Upper lobe of left lung (tissue), 6 donors: ENCODE measurements at places on chromosomes 4 and X. TPM values are rescaled to one million over a fixed set of nuclear protein-coding genes. Genes with fewer than 3 reads are reported as not detected.

CXCL5 gene
- total RNA-seq, result 9.1 TPM

NR3C2 gene
- 22.7 TPM for total RNA-seq

ARR3 gene
- not detected for total RNA-seq

FAM9C gene
- not detected for total RNA-seq

HPGDS gene
- total RNA-seq, result 7.4 TPM

IL2RG gene
- total RNA-seq, result 24.1 TPM

IL13RA2 gene
- total RNA-seq, result not detected

EREG gene
- total RNA-seq, result 1.1 TPM

MAGEA2 gene
- total RNA-seq, result not detected

SASH3 gene
- total RNA-seq, result 21.5 TPM

FHDC1 gene
- 25.4 TPM for total RNA-seq

MTMR8 gene
- total RNA-seq, result 2.3 TPM

GPR34 gene
- total RNA-seq, result 7.6 TPM

COL4A5 gene
- 42.1 TPM for total RNA-seq

GRCh38 chr4:12360391-12360790 is 931.7 kb upstream of the HS3ST1 start:
- no peak overlapping the region for H3K27ac ChIP-seq
- DNase-seq, result no peak
- no peak overlapping the region for H3K4me3 ChIP-seq

DNA sequence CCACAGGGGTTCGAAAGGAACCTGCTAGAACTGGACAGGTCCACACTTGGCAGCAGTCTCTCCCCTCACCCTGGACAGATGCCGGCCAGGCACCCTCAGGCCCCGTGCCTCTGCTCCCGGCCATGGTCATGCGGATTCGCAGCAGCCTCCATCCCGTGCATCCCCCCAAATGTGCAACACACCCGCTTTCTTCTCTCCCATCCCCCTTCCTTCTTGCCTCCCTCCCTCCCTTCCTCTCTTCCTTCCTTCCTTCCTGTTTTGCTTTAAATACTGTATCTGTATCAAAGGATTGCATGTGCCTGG is 35.0 kb upstream of the HMX1 start:
- no peak for DNase-seq
- no peaks in the 10 kb centered on the region for H3K4me1 ChIP-seq
- H3K36me3 ChIP-seq, result no peaks in the 10 kb centered on the region
- H3K27ac ChIP-seq, result no peak overlapping the region

DNA sequence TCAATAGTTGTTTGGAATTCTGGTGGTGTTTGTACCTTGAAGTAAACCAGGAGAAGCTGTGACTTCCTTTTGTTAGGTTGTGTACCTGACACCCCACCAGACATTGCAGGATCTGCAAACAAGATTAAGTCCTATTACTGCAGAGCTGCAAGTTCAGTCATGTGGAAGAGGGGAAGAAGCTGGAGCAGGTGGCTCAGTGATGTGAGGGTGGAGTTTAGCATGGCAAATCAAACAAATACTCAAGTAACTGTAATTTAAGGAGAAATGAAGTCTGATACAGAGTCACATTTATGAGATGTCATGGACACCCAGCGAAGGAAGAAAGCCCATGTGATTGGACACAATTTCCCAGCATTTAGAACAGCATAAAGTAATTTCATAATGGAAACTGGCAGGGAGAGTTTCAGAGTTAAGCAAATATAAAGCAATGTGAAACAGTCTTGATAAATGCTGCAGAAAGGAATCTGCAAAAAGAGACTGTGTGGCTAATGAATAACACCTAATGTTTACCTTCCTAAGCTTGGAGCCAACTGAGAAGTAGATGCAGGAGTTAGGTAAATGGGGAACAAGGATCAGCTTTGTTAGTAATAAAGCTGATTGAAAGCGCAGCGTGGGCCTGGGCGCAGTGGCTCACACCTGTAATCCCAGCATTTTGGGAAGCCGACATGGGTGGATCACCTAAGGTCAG is 249.1 kb downstream of the GBA3 start:
- H3K4me1 ChIP-seq, result no peaks in the 10 kb centered on the region
- H3K36me3 ChIP-seq, result no peaks in the 10 kb centered on the region
- H3K27ac ChIP-seq, result no peak overlapping the region
- DNase-seq, result no peak
- no peaks in the 10 kb centered on the region for H3K27me3 ChIP-seq
- H3K4me3 ChIP-seq, result no peak overlapping the region

- H3K36me3 ChIP-seq, result no peaks in the 10 kb centered on the region
- no peak overlapping the region for H3K27ac ChIP-seq
- H3K27me3 ChIP-seq, result no peaks in the 10 kb centered on the region
- H3K4me1 ChIP-seq, result no peaks in the 10 kb centered on the region
- DNase-seq, result no peak
- no peak overlapping the region for H3K4me3 ChIP-seq
Observed at GRCh38 chrX:45803383-45803921, 602.8 kb upstream of the DIPK2B start.

- H3K27ac ChIP-seq, result no peak overlapping the region
- DNase-seq, result no peak
- H3K27me3 ChIP-seq, result no peaks in the 10 kb centered on the region
- H3K4me3 ChIP-seq, result no peak overlapping the region
Observed at GRCh38 chr4:143083756-143084472, 100.8 kb upstream of the USP38 start.

GRCh38 chrX:87063642-87064041 is 454.0 kb upstream of the KLHL4 start:
- no peak overlapping the region for H3K4me3 ChIP-seq
- H3K4me1 ChIP-seq, result no peaks in the 10 kb centered on the region
- no peak for DNase-seq
- no peak overlapping the region for H3K27ac ChIP-seq
- no peaks in the 10 kb centered on the region for H3K36me3 ChIP-seq

DNA sequence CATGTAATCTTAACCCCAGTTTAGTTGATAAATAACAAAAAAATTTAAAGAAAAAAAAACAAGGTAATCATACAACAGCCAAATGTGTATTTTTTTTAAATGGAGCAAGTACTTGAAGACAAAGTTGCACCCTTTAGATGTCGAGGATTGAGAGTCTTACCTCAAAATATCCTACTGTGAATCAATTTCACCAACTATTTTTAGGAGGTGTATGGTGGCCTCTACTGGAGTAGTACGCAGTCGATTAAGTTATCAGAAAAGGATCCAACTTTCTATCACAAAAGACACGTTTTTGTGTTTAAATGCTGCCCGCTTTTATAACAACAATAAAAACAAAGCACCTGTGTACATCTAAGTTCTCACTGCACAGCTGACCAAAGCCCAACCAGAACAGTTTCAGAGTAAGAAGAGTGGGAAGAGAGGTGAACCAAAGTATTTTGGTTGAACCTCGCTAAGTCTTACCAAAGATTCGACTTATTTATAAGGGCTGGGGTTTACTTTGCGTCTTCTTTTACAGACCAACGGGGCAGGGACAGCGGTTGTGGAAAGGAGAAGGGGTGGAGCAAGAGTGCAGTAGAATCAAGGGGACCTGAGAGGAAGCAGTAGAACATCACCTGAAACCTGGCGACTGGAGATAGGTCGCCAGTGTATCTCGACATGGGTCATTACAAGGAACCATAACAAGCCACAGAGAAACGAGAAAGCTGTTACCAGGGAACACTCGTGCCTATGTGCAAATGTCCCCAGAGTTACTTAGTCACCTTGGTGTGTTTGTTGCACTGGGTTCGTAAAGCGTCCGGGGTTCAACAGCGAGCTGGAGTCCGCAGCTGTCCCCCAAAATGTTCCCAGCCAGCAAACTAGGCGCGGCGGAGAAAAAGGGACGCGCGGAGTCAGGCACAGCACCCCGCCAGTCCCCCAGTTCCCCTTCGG is 1.1 kb downstream of the RPS6KA6 start:
- no peaks in the 10 kb centered on the region for H3K36me3 ChIP-seq
- no peak for DNase-seq

DNA sequence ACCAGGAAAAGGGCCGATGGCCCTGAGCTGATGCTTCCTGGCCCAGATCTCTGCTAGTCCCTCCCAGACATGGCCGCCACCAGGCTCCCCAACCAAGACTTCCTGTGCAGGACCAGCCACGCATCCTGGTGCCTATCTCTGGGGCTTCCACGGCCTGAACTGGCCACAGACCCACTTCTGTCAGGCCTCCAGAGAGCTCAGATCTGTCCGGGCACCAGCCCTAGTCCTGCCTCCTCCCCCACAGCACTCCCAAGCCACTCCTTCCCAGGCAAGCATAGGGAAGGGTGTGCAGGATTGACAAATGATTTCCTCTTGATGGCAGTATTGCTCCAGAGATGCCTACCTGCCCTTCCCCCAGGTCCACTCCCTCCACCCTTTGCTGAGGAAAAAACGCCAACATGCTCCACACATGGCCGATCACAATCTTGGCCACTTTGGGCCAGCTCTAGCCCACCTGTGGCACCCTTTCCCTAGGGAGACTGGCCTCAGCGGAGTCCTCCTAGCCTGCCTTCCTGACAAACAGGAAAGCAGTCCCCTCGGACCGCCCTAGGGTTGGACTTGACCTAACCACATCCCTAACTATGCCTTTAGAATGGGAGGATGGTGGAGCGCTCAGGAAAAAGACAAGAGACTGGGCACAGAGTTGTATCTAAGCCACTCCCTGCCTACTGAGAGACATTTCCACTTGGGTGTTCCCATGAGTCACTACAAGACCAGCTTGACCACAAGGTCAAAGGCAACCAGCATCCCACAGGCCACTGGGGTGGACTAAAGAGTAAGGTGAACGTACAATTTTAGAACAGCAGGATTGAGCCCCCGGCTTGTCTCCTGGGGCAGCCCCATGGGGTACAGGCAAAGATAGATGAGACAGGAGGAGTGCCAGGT is 277.5 kb upstream of the AGTR2 start:
- no peaks in the 10 kb centered on the region for H3K36me3 ChIP-seq
- H3K4me1 ChIP-seq, result peaks cover 3% of the 10 kb centered on the region
- peak; percentile 44 for DNase-seq
- H3K27me3 ChIP-seq, result no peaks in the 10 kb centered on the region

DNA sequence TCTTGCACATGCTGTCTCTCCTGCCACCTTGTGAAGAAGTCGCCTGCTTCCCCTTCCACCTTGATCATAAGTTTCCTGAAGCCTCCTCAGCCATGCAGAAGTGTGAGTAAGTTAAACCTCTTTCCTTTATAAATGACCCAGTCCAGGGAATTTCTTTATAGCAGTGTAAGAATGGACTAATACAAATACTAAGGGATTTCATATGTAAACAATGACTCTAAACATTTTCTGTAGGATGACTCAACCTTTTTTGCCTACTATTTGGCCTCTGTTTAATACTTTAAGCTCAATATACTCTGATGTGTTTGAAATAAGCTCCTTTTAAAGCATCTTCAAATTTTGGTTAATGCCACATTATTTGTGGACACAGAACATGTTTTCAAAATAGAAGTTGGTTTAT is 813.5 kb upstream of the SLIT2 start:
- no peaks in the 10 kb centered on the region for H3K4me1 ChIP-seq
- no peaks in the 10 kb centered on the region for H3K27me3 ChIP-seq
- no peak for DNase-seq

DNA sequence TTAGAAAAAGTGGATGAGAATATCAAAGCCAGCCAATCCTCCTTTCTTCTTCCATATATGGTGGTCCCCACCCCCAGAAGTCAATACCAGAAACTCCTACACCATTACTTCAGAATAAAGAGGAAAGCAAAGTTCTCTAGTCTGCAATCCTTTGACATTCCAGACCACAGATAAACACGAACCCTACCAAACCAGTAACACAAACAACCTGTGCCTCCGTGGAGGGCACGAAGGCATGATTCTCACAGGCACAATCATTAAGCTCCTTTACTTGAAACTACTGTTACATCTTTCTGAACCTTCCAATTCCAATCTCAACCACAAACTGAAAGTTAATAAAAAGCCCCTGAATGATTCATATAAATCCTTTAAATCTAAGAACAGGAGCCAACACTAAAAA is 16.3 kb downstream of the MAML3 start:
- peaks cover 21% of the 10 kb centered on the region for H3K4me1 ChIP-seq
- no peaks in the 10 kb centered on the region for H3K36me3 ChIP-seq
- no peaks in the 10 kb centered on the region for H3K27me3 ChIP-seq
- no peak overlapping the region for H3K4me3 ChIP-seq
- no peak for DNase-seq

GRCh38 chr4:93469560-93469959 is 359.0 kb upstream of the ATOH1 start:
- no peak overlapping the region for H3K27ac ChIP-seq
- DNase-seq, result no peak
- no peak overlapping the region for H3K4me3 ChIP-seq
- H3K36me3 ChIP-seq, result no peaks in the 10 kb centered on the region

DNA sequence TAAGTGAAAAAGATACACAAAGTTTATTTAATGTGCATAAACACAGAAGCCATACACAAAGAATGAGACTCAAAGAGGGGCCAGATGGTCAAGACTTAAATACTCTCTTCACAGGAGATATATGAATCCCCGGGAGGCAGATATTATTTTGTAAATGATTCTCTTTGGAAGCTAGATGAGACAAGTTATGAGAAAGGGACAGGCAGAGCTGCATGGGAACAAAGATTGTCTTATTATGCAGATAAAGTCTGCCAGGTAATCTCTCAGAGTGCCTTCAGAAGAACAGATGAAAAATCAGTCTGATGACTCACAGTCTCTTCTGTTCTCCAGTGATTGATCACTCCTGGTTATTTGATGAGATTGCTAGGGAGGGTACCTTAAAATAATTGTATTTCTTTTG is 89.0 kb downstream of the NAF1 start:
- DNase-seq, result no peak
- no peak overlapping the region for H3K27ac ChIP-seq
- H3K36me3 ChIP-seq, result no peaks in the 10 kb centered on the region
- no peaks in the 10 kb centered on the region for H3K27me3 ChIP-seq

DNA sequence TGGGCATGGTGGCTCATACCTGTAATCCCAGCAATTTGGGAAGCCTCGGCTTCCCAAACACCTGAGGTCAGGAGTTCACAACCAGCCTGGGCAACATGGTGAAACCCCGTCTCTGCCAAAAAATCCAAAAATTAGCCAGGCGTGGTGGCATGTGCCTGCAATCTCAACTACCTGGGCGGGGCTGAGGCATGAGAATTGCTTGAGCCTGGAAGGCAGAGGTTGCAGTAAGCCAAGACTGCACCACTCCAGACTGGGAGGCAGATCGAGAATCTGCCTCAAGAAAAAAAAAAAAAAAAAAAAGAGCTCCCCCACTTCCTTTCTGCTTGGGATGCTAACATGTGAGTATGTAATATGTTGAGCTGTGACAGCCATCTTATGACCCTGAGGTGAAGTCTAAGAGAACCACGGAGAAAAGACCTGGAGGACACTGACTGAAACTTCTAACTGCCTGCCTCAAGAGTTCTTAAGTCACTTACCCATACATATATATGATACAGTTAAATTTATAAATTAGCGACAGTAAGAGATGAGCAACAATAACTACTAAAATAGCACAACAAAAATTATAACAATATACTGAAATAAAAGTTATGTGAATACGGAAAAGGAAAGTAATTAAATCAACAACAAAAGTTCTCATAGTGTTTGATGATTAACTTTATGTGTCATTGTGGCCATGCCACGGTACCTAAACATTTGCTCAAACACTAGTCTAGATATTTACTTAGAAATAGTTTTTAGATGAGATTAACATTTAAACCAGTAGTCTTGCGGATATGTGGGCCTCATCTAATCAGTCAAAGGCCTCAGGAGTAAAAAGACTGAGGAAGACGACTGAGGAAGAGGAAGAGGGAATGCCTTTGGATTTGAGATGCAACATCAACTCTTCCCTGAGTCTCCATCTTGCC is 178.3 kb downstream of the OPHN1 start:
- DNase-seq, result no peak
- no peak overlapping the region for H3K27ac ChIP-seq
- H3K36me3 ChIP-seq, result no peaks in the 10 kb centered on the region
- H3K4me3 ChIP-seq, result no peak overlapping the region

GRCh38 chrX:151754047-151754429 is 19.5 kb downstream of the CNGA2 start:
- H3K4me1 ChIP-seq, result peaks cover 8% of the 10 kb centered on the region
- H3K27me3 ChIP-seq, result no peaks in the 10 kb centered on the region
- no peaks in the 10 kb centered on the region for H3K36me3 ChIP-seq
